ENCODE measurements at places on chromosomes 3 and 15.

DNA sequence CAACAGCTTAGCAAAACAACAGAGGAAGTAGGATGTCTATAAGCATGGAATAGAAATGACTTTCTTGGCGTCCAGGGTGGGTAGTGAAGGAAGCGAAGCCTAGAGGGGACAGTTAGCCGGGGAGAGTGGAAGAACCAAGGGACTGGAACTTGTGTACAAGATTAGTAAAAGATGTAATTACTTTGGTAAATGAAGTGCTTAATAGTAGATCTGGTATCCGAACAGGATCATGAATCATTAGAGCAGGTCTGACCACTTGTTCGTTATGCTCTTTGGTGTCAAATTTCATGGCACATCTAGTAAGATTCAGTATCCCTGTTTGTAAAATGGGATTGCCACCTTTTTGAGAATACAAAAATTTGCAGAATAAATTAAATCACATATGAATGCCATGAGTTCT is 112.5 kb upstream of the MLF1 start:
- no peak for DNase-seq

GRCh38 chr3:143671626-143672025 is 176.6 kb downstream of the SLC9A9 start:
- DNase-seq = no peak

GRCh38 chr3:189995129-189995528 is 125.6 kb downstream of the P3H2 start:
- DNase-seq = no peak

DNA sequence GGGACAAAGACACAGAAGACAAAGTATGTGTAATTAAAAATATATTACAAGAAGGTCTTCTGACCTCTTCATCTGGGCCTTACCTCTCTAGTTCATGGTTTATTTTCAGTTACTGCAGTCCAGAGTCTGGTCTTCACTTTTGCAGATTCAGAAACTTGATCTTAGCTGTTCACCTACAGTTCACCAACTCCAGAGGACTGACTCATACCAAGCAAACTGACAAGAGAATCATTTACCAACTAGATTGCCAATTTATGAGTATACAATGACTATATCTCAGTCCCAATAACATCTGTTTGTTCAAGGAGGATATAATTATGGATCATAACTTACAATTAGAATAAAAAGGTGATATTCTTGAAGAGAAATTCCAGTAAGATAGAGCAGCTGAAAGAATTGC is 9.0 kb downstream of the P2RY1 start:
- no peak for DNase-seq

DNA sequence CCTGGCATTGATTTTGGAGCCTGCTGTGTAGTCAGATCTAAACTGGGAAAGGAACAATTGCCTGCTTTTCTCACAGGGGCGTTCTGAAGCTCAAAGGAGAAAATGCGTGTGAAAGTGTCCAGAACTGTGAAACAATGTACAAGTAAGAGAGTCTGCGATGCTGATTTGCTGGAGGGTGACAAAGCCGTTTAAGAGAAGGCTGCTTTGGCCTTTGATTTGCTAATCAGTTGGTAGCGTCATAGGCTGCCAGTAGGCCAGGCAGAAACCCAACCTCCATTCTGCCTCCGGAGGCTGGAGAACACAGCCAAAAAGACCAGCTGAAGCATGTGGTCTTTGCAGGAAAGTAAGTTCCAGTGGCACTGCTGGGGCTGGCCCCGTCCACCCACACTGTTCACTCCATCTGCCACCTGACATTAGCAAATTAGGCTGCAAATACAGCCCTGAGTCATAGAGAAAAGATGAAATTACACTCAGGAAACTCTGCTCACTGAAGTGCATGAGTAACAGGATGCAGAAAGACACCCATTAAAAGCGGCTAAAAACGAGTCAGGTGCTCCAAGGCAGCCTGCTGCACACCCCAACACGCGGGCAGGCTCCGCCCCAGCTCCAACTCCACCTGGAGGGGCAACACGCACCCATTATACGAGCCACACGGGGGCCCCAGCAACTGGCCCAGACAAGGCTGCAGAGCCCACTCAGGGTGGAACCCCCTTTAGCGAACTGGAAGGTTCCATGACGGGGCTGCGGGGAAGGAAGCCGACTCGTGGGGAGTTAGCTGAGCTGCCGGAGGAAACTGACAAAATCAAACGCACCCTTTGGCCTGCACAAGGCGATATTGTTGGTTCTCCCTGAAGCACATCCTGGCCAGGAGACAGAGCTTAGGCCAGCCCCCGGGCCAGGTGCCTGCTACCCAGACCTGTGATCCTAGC is 31.6 kb downstream of the ZDHHC19 start:
- peak; percentile 92 for DNase-seq

DNA sequence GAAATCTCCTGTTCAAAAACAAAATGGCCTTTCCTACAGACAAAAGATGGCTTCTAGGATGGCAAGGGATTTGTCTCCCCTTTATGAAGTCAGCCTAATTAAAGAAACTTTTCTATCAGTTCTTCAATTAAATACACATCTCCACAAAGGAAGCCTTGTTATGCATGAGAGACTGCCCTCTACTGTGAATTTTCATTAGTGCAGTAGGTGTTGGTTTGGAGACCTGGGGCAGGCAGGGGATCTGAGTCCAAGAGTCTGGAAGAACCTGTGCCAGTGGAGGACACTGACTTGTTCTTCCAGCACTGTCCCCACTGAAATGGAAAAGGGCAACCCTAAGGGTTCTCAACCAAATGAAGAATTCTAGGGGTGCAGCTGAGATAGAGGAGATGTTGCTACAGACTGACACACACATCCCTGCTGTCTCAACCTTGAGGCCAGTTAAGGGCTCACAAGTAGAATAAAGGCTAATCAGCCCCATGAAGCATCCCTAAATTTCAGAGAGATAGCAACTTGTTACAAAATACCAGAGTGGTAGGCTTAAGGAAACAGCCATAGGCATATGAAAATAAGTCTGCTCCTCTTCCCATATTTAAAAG is 174.0 kb upstream of the PRICKLE2 start:
- no peak for DNase-seq

DNA sequence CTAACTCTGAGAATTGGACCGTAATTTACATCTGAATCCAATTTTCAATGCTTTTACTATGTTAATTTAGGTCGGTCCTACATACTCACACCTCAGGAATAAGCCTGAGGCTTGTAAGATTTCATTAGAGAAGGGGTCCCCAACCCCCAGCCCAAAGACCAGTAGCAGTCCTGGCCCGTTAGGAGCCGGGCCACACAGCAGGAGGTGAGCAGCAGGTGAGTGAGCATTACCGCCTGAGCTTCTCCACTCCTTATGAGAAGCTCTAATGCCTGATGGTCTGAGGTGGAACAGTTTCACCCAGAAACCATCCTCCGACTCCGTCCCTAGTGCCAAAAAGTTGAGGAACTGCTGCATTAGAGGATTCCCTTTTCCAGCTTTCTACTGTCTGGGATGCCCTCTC is 757.3 kb downstream of the SI start:
- no peak for DNase-seq
